Esophagus squamous epithelium (tissue), 5 donors: ENCODE measurements at places on chromosomes 11 and 22.

DNA sequence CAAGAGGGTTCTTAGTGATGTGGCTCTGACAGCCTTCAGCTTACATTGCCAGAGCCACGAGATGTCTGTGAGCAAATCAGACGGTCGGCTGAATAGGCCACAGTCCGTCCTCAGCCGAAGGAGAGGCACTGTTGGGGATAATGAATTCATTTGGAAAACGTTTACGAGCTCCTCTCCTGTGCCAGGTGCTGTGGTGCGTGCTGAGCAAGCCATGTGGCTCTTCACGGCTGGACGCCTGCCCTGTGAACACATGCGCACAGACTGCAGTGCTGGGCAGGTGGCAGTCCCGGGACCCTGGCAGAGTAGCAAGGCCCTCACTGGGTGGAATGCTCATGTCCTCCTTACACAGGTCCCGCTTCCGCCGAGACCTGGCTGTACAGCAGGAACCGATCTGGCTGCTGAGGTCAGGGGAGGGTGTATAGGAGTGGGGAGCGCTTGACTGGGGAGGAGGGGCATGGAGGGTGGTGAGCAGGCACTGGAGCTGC lies 6.8 kb downstream of the TBC1D22A start:
- no peak for DNase-seq

- no peak for DNase-seq
These were observed 374.1 kb downstream of the TENM4 start for GRCh38 chr11:79066456-79067351.

- no peak for DNase-seq
These were observed 9.1 kb upstream of the OR8B8 start for GRCh38 chr11:124454552-124454951.

DNA sequence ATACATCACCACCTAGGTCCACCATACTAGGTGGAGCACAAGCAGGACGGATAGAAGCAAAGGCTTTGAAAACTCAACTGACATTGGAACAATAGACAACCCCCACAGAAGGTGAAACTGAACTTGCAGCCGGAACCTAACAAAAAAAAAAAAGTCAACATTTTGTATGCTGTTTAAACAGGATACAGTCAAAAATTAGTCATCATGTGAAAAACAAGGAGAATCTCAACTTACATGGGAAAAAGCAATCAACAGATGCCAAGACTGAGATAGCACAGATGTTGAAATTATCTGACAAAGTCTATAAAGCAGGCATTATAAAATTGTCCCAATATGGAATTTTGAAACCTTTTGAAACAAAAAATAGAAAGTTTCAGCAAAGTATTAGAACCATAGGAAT lies 123.8 kb downstream of the RAB38 start:
- no peak for DNase-seq

DNA sequence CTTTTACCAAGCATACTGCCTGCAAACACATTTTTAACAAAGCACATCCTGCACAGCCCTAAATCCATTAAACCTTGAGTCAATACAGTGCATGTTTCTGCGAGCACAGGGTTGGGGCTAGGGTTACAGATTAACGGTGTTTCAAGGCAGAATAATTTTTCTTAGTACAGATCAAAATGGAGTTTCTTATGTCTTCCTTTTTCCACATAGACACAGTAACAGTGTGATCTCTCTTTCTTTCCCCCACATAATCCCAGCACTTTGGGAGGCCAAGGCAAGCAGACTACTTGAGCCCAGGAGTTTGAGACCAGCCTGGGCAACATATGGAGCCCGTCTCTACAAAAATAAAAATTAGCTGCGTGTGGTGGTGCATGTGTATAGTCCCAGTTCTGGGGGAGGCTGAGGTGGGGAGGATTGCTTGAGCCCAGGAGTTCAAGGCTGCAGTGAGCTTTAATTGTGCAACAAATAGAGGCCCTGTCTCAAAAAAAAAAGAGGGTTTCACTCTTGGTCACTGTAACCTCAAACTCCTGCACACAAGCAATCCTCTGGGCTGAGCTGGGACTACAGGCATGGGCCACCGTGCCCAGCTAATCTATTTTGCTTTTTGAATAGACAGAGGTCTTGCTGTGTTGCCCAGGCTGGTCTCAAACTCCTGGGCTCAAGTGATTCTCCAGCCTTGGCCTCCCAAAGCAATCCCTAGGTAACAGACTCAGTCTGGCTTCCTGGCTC lies 19.7 kb upstream of the SLC3A2 start:
- no peak for DNase-seq

DNA sequence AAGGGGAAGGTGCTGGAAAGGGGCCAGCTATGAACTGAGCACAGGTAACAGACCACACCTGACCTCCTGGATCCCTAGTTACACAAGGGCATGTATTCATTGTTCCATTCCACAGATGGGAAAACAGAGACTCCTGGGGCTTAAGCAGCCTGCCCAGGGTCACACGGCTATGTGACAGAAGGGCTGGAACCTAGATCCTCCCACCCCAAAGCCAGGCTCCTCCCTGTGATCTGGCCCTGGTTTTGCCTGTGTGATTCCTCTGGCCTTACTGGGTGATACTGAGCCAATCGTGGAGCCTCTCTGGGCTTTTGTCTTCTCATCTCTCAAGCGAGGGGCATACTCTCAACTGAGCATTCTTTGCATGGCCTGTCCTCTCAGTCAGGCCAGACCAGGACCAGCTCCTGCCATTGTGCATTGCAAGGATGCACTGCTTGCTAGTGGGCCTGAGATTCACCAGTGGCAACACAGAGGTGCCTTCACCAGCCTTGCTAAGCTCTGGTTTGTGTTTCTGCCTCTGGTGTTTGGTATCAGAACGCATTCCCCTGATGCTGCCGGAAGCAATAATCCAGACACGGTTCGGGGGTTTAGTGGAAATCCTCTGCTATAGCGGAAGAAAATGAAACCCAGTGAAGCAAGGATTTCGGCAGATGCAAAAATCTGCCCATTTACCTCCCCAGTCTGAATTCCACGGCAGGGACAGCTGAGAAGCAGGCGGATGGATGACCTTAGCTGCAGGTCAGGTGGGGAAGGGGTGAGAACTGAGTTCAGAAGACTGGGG lies 226.6 kb downstream of the ST3GAL4 start:
- DNase-seq: no peak

GRCh38 chr22:49306632-49307480 lies 520.8 kb downstream of the BRD1 start:
- DNase-seq: no peak

- DNase-seq: no peak
These were observed 90.3 kb downstream of the BLID start for GRCh38 chr11:122025757-122026156.

DNA sequence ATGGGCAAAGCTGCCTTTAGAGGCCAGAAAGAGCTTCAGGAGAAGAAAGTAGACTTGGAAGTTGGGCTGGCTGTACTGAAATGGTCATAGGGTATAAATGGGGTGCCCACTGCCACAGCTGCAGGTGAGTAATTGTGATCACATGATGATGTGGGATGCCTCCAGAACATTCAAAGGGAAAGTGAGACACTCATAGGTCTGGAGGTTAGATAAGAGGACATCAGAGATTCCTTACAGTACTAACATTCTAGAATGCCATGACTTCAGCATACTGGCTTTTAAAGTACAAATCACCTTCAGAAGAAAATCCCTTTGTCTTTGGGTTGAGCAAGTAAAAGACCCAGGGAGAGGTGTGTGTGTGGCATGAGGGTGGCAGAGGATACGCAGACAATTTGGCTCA lies 419.2 kb downstream of the TENM4 start:
- no peak for DNase-seq

DNA sequence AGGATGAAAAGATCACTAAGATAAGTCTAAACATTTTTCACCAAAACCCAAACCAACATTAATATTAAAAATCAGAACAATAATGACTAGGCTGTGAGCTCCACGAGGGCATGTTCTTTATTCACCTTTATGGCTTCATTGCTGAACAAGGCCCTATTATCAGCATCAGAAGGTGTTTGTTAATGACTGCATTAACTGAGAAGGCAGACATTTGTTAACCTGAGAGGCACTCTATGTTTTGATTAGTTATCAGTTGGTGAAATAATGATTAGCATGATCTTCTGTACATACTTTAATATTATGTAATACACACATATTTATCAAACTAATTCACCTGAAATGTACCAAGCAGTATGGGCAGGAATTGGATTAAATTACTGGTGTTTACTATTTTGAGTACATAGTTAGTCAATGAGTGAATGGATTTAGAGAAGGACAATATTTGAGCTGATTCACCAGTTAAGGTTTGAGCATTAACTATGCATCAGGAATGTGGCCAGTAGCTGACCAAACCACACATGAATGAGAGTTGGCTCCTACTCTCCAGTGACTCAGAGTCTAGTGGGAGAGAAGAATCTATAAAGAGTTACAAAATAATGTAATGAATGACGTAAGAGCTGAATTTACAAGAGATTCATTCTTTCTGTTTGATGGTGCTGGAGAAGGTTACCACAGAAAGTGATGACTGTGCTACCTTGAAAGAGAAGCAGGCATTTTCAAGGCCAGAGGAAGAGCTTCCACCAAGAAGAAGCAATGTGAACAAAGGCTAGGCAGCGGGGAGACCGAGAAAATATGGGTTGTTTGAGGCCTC lies 6.7 kb downstream of the IL18 start:
- no peak for DNase-seq

- peak; percentile 43 for DNase-seq
These were observed 170.2 kb downstream of the BRD1 start for GRCh38 chr22:49657275-49657973.

DNA sequence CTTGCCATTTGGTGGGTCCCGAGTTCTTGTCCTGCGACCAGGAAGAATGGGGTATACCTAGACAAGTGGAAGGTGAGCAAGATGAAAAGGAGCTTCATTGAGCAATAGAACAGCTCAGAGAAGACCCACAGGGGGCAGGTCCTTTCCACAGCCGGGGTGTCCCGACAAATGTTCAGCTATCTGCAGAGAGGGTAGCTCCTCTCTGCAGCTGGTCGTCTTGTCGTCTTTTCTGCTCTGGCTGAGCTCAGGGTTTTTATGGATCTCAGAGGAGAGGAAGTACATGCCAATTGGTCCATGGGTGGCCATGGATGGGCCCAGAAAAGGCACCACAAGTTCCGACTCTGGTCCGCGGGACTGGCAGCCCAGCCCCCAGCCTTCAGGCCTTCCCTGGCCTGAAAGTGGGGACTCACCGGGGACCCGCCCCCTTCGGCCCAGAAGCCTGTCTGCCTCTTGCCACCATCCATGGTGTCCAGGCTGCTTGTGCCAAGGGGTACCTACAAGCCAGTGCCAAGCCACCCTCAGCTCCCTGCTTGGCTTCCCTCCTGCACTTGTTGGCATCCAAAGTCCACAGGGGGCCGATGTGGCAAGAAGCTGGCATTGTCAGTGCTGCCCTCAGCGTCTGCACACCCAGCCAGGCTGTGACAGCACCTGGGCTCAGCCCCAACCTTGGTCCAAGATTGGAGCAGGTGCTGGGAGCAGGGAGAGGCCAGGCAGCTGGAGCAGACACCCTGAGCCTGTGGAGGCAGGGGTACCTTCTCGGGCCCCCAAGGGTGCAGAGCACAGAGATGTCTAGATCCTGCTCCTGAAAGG lies 438.9 kb downstream of the TBC1D22A start:
- no peak for DNase-seq

GRCh38 chr11:134994431-134994830 lies 582.4 kb upstream of the B3GAT1 start:
- DNase-seq: no peak

DNA sequence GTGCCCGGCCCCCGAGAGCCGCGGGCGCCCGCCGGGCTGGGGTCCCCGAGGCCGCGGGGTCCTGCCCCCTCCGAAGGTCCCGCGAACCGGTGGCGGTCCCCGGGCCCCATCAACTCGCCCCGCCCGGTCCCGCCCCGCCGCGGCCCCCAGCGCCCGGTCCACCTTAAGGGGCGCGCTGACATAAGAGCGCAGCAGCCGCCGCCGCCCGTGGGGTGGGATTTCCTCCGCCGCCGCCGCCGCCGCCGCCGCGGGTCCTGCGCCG lies at the start of gene ZDHHC8:
TSS of gene ZDHHC8 (plus strand) at position 208 of the 262 bp plus-strand sequence. CDS start 144 bp downstream, outside the sequence.
- no peak for DNase-seq

GRCh38 chr11:64526795-64527194 lies 64.2 kb upstream of the SLC22A12 start:
- DNase-seq: no peak

GRCh38 chr11:57379732-57380131 lies 1.2 kb downstream of the PRG3 start:
- no peak for DNase-seq

DNA sequence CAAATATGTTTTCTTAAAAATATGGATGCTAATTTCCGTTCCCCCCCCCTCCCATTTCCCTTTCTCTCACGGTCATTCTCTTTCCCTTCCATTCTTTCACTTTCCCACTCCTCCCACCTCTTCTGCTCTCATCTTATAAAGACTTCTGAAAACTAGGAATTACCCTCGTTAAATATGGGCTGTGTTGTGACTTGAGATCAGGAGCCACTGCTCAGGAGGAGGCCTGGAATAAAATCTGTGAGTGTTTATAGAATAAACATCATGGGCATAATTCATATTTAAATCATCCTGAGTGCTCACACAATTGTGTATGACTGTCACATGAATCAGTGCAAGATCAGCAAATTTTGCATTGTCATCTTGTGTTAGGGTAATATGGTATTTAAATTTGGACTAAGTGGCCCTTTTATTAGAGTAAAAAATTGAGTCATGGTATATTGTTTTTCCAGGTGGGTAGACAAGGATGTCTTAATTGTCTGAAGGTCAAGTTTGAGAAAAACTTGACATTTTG lies 208.0 kb downstream of the DDX10 start:
- DNase-seq: no peak

GRCh38 chr11:69354545-69354897 lies 60.6 kb downstream of the MYEOV start:
- DNase-seq: no peak

- no peak for DNase-seq
These were observed 185.5 kb downstream of the CTTN start for GRCh38 chr11:70583781-70584218.

- no peak for DNase-seq
These were observed 120.9 kb upstream of the LUZP2 start for GRCh38 chr11:24375931-24376330.

DNA sequence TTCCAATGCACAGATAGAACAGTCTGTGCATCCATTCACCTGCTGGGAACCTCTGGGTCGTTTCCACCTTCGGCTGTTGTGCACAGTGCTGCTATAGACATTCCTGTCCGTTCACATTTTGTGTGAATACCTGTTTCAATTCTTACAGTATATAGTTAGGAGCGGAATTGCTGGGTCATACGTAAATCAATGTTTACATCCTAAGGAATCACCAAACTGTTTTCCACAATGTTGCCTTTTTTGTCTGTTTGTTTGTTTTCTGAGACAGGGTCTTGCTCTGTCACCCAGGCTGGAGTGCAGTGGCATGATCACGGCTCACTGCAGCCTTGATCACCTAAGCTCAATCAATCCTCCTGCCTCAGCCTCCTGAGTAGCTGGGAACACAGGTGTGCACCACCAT lies 158.3 kb downstream of the CRYBB2 start:
- no peak for DNase-seq

- DNase-seq: no peak
These were observed 67.9 kb downstream of the PIWIL4 start for GRCh38 chr11:94635072-94635471.
